NCI-H187 treated with DMSO at 0.1 percent for 48 hours (cell line): ENCODE measurements at places on chromosomes 6 and 20.

DNA sequence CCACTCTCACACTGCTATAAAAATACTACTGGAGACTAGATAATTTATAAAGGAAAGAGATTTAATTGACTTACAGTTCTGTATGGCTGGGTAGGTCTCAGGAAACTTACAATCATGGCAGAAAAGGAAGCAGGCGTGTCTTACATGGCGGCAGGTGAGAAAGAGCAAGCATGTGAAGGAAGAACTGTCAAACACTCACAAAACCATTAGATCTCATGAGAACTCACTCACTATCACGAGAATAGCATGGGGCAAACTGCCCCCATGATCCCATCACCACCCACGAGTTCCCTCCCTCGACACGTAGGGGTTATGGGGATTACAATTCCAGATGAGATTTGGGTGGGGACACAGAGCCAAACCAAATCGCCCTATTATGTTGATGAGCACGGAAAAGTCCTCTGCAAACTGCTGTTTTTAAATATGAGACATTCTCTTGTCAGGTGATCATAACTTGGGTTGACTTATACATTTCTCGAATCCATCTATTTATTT, 133.5 kb downstream of the AIG1 start:
- no peak for DNase-seq

DNA sequence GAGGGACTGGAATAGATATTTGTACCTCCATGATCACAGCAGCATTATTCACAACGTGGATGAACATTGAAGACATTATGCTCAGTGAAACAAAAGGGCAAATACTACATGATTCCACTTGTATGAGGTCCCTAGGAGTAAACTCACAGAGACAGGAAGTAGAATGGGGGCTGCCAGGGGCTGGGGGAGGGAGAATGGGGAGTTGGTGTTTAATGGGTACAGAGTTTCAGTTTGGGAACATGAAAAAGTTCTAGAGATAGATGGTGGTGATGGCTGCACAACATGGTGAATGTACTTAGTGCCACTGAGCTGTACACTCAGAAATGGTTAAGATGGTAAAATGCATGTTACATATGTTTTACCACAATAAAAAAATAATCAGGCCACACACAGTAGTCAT, 164.3 kb upstream of the RREB1 start:
- DNase-seq = no peak

DNA sequence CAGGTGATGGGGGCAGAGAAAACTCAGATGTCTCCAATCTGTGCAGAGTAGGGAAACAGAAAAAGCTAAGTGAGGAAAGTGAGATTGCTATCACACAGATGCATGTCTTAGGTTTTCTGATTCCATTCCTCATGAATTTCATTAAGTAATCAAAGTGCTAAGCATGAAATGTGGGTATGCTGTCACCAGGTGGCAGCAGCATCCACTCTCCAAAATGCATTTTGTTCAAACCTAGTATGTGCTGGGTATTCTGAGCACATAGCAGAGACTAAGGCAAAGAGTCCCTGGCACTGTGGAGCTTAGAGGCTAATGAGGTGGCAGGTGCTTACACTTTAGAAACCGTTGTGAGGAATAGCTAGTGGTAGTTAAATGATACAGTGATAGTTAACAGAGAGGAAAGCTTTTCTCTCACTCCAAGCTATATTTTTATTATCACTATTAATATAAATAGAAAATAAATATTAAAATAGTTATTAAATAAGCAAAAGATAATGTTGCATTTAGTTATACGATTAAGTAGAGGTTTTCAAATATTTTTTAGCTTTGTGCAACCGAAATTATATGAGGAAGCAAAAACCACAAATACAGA, 179.5 kb downstream of the CDH26 start:
- DNase-seq = peak; percentile 51

DNA sequence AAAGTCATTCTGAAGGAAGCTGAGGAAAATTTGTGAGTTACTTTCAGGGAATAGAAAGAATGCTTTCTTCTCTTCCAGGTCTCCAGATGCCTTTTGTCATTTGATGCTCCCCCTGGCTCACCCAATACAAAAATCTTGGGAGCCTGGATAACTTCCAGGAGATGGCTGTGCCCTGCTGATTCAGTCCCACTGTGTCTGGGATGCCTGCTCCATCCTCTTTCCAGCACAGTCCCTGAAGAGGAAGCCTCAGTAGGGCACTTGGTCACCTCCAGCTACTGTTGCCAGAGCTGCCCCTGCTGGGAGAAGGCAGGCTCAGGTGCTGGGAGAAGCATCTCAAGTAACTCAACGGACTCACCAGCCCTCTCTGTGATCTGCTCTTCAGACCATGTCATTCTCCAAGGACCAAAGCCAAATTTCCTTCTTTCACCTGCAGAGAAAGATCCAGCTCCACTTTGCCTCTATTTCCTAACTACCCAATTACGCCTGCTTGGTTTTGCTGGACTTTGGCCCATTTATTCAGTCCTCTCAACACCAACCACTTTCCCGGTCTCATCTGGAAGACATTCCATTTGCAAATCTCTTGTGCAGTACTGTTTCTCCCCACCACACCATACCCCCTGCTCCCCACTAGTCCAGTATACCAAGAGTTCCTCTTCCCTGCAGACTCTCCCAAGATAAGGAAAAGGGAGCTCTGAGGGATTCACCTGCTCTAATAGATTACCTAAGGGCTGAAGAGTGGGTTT, 53.3 kb downstream of the SLC23A2 start:
- DNase-seq = no peak

- DNase-seq = no peak
Observed at GRCh38 chr6:102390541-102390940, 997.0 kb downstream of the GRIK2 start.

DNA sequence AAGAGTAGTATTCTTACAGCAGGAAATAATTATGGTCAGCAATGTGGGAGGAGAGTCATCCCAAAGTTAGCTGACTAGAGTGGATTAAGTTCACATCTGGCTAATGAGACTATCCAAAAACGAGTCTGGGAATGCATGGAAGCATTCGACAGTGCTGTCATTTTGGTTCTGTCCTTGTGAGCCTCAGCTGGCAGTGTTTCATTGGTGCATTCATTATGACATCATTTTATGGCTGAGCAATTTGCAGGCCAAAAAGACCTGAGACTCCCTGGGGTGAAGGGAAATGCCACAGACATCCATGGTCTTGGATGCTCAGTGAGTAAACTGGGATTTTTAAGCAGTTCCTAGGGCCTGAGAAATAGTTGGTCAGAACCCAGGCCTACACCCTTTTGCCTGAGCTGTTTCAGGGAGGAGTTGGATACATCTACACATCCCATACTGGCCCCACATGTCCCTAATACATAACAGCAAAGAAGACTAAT, 196.4 kb upstream of the CCN2 start:
- DNase-seq = no peak

DNA sequence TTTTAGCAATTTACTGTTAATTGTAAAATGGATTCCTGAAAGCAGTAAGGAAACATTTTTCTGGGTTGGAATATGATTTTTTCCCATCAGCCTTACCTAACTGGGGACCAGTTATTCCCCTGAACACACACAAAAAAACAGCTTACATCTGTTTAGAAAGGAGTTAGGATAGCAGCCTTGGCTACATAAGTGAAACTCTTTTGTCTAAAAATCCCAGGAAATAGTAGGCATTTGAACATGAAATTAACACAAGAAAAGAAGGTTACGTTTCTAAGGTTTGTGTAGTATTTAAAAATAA, 696.2 kb upstream of the MARCKS start:
- no peak for DNase-seq

- no peak for DNase-seq
Observed at GRCh38 chr20:49874696-49875095, 40.6 kb downstream of the SPATA2 start.

DNA sequence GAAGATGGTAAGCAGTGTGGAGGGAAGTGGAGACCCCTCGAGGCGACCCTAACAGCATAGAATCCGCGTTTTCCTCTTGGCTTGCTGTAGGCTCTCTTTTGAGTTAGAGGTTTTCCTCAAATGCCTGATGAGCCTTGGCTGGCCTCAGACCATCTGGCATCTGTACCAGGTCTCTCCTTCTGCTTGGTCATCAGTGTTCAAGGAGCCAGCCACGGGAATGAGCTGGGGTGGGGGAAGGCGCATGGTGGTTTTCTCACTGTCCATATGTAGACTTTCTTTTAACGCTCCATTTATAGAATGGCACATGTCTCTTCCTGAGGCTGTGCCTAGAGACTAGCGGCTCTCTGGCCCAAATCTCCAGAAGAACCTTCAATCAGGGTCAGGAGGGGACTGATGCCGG, 8.1 kb upstream of the GUCA1A start:
- DNase-seq = no peak

DNA sequence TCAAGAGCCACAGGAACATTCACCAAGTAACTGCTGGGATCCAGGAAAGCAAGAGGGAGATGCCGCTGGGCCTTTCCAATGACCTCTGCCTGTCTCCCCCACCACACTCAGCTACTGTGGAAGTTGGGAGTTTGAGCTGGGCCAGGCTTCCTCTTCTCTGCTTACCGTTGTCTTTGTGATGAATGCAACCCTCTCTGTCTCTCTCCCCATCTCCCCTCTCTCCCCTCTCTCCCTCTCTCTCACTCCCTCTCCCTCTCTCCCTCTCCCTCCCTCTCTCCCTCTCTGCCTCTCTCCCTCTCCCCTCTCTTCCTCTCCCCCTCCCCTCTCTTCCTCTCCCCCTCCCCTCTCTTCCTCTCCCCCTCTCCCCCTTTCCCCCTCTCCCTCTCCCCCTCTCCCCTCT, 54.8 kb downstream of the EDN3 start:
- no peak for DNase-seq
